ENCODE measurements at places on chromosomes 3 and 15. TPM values are rescaled to one million over a fixed set of nuclear protein-coding genes. Genes with fewer than 3 reads are reported as not detected.
A peak's percentile ranks its signal among the peaks of the same experiment; 100 is the strongest.

Gene PCLAF
- 110 TPM for total RNA-seq

Gene GOLGA8J
- not detected for total RNA-seq

Gene SEMA4B
- total RNA-seq, result 29.7 TPM

Gene TFG
- total RNA-seq, result 56.5 TPM

Gene DHFR2
- 9.4 TPM for total RNA-seq

DNA sequence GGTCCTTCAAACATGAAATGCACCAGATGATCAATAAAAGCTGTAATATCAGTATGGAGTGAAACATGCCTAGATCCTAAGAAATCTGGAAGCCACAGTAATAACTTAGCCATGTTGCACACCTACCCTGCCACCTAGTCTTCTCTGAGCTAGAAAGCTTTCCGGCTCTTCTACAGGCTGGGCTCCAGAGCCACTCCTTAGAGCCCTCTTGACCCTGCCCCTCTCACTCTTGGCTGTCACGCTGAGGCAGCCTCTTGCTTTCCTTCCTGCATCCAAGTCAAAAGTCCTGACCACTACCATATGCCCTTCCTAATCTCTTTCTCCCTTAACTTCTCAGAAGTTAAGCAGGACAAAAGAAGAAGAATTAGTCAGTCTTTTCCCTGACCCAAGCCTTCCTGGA lies 17.7 kb downstream of the RBM15B start:
- H3K27me3 ChIP-seq, result no peaks in the 10 kb centered on the region
- peaks cover 4% of the 10 kb centered on the region for H3K4me1 ChIP-seq
- no peak for DNase-seq
- no peak overlapping the region for H3K4me3 ChIP-seq
- no peak overlapping the region for H3K27ac ChIP-seq
- H3K36me3 ChIP-seq, result peaks cover 48% of the 10 kb centered on the region

Gene DZIP1L
- total RNA-seq, result not detected

Gene MUSTN1
- total RNA-seq, result 4.4 TPM

DNA sequence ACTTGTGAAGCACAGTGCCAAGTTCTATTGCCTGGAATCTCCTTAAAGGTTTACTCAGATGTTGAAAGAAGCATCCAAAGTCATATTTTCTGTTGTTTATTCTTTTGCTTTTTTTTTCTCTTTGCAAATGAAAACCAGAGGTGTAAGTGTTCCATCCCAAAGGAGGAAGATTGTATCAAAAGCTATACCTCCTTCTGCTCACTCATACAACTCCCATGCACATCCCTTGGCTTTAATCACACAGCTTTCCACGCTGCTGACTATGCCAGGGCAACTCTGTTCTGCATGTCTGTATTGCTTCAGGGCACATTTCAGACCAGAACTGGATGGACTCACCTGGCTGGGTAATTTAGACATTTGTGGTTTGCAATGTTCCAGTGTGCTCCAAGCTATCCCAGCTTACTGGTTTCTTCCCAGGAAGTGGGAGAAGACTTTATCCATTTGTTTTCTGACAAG lies 399.6 kb upstream of the TBL1XR1 start:
- no peak for DNase-seq
- H3K27ac ChIP-seq, result peak overlapping the region; percentile 95
- no peaks in the 10 kb centered on the region for H3K27me3 ChIP-seq
- H3K36me3 ChIP-seq, result peaks cover 4% of the 10 kb centered on the region
- no peak overlapping the region for H3K4me3 ChIP-seq
- peaks cover 65% of the 10 kb centered on the region for H3K4me1 ChIP-seq

Gene ITIH3
- not detected for total RNA-seq

GRCh38 chr3:13077431-13078162 lies 4.4 kb upstream of the IQSEC1 start:
- no peak overlapping the region for H3K4me3 ChIP-seq
- H3K27me3 ChIP-seq, result peaks cover 41% of the 10 kb centered on the region
- peaks cover 17% of the 10 kb centered on the region for H3K4me1 ChIP-seq
- DNase-seq, result no peak

Gene DPPA4
- not detected for total RNA-seq

DNA sequence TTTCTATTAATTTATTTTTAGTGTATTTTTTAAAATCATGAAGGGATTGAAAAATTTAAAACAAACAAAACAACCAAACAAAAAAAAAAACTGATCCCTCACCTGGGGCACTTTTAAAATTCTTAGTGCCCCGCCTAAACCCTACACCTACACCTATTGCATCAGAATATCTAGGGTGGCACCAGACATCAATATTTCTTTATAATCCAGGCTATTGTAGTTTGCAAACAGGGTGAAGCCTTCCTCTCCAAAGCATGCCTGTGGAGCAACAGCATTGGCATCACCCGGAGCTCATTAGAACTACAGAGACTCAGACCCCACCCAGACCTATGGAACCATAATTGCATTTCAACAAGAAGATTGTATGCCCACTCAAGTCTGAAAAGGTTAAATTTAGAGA lies 54.9 kb upstream of the ACP3 start:
- no peak overlapping the region for H3K4me3 ChIP-seq
- H3K36me3 ChIP-seq, result no peaks in the 10 kb centered on the region
- H3K27me3 ChIP-seq, result peaks cover 18% of the 10 kb centered on the region
- no peak overlapping the region for H3K27ac ChIP-seq

DNA sequence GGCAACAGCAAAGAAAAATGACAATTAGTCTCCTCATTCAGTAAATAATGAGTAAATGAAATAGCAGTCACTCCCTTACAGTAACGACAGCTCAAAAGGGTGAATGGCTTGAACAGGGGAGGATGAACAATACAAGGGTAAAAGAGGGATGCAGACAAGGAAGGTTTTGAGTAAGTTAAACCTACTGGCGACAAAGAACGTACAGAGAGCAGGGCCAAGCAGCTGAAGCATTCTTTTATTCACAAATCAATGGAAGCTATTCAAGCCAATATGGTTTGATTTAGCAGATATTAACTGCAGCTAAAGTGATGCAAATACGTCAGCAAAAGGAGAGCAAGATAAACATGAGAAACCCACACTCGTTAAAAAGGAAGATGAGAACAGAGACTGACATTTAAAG lies 90.7 kb upstream of the ICE2 start:
- H3K36me3 ChIP-seq, result peaks cover 53% of the 10 kb centered on the region
- peak overlapping the region; percentile 26 for H3K4me3 ChIP-seq
- peak overlapping the region; percentile 82 for H3K27ac ChIP-seq
- DNase-seq, result no peak

GRCh38 chr3:108130701-108131474 lies 40.1 kb upstream of the CD47 start:
- peaks cover 88% of the 10 kb centered on the region for H3K4me1 ChIP-seq
- H3K27me3 ChIP-seq, result no peaks in the 10 kb centered on the region
- H3K27ac ChIP-seq, result peak overlapping the region; percentile 11
- DNase-seq, result no peak
- no peak overlapping the region for H3K4me3 ChIP-seq
- peaks cover 75% of the 10 kb centered on the region for H3K36me3 ChIP-seq

DNA sequence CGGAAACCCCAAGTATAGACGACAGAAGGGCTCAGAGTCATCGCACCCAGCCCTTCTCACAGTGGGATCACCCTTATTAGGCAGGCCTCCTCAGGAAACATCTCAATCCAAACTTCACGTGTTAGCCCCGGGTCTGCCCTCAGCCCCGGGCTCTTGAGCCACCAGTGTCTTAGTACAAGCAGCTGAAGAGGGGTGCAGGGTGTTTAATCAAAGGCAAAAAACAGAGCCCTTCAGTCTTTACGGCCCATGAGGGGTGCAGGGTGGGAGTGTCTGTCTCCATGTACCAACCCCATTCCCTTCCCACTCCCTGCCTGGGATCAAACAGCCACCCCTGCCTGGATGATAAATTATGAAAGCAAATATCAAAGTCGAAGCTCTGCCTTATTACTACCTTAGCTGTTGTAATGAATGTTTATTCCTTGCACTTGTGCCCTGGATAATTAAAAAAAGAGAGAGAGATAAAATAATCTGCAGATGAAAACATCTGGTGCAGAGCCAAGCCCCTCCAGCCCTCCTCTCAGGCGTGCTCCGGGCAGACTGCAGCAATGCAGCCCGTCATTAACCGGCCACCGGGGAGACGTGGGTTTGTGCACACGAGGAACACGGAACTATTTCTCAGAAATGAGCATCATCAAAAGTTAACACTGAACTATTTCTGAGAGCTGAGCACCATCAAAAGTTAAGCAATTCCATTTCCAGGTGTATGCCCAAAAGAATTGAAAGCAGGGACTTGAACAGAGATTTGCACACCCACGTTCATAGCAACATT lies 64.5 kb downstream of the ADAMTS17 start:
- H3K27ac ChIP-seq, result no peak overlapping the region
- H3K4me1 ChIP-seq, result no peaks in the 10 kb centered on the region
- no peak overlapping the region for H3K4me3 ChIP-seq
- no peaks in the 10 kb centered on the region for H3K36me3 ChIP-seq
- H3K27me3 ChIP-seq, result no peaks in the 10 kb centered on the region

Gene DAZL
- total RNA-seq, result not detected

GRCh38 chr3:49530701-49531100 lies 23.6 kb upstream of the BSN start:
- H3K4me1 ChIP-seq, result peaks cover 9% of the 10 kb centered on the region
- DNase-seq, result no peak
- no peaks in the 10 kb centered on the region for H3K27me3 ChIP-seq
- H3K36me3 ChIP-seq, result peaks cover 28% of the 10 kb centered on the region
- no peak overlapping the region for H3K27ac ChIP-seq

DNA sequence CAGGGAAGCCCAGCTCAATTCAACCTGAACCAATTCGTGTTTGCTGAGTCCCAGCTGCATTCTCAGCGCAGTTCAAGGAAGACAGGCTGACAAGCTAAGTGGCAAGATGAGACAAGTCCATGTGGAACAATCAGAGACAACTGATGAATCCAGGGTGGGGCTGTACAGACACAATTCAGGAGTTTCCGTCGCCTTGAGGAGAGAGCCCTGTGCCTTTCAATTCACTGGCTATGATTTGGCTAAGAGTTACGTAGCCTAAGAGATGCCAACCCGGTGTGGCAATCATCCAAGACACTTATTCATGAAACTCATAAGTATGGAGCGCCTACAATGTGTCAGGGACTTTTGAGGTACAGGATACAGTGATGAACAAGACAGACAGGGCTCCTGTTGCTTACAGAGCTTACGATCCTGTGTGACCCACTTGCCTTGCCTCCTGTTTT lies 15.5 kb upstream of the ZBED2 start:
- no peak for DNase-seq
- H3K27ac ChIP-seq, result peak overlapping the region; percentile 95
- H3K27me3 ChIP-seq, result no peaks in the 10 kb centered on the region
- H3K4me3 ChIP-seq, result peak overlapping the region; percentile 45
- H3K4me1 ChIP-seq, result peaks cover 95% of the 10 kb centered on the region

Gene CYP1A1
- total RNA-seq, result 2.1 TPM

DNA sequence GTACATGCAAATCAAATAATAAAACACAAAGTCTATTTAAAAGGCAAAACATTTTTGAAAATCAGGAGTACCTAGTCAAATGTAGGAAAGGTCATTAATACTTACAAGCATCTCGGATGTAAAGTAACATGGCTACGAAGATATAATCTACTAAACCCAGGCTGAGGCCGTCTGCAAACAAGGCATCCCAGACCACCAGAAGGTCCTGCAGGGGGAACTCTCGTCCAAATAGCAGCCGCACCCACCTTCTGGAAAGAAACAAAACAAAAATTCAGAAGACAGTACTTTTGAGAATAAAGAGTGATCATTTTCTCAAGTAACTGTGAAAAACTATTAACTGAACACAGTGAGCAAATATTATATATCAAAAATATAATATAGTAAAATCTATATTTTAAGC lies 423.1 kb downstream of the PLCL2 start:
- no peaks in the 10 kb centered on the region for H3K4me1 ChIP-seq
- no peak for DNase-seq
- no peaks in the 10 kb centered on the region for H3K27me3 ChIP-seq
- no peak overlapping the region for H3K27ac ChIP-seq

- H3K27me3 ChIP-seq, result no peaks in the 10 kb centered on the region
- H3K27ac ChIP-seq, result no peak overlapping the region
- H3K4me3 ChIP-seq, result no peak overlapping the region
- H3K36me3 ChIP-seq, result peaks cover 7% of the 10 kb centered on the region
- peaks cover 21% of the 10 kb centered on the region for H3K4me1 ChIP-seq
- DNase-seq, result no peak
Measured at GRCh38 chr3:59756934-59757333, 707.1 kb upstream of the CFAP20DC start.

- H3K27ac ChIP-seq, result no peak overlapping the region
- H3K36me3 ChIP-seq, result peaks cover 6% of the 10 kb centered on the region
- H3K27me3 ChIP-seq, result peaks cover 17% of the 10 kb centered on the region
- H3K4me3 ChIP-seq, result no peak overlapping the region
- DNase-seq, result peak; percentile 39
- no peaks in the 10 kb centered on the region for H3K4me1 ChIP-seq
Measured at GRCh38 chr3:68972358-68972979, 40.1 kb upstream of the TAFA4 start.

GRCh38 chr15:26595611-26596010 lies 177.3 kb downstream of the GABRB3 start:
- H3K4me3 ChIP-seq, result no peak overlapping the region
- H3K4me1 ChIP-seq, result no peaks in the 10 kb centered on the region
- no peak for DNase-seq
- no peaks in the 10 kb centered on the region for H3K36me3 ChIP-seq
- H3K27ac ChIP-seq, result no peak overlapping the region

GRCh38 chr3:63351159-63352007 lies 73.3 kb downstream of the SYNPR start:
- no peak for DNase-seq
- H3K4me1 ChIP-seq, result no peaks in the 10 kb centered on the region
- no peaks in the 10 kb centered on the region for H3K36me3 ChIP-seq
- H3K4me3 ChIP-seq, result no peak overlapping the region
- no peak overlapping the region for H3K27ac ChIP-seq

DNA sequence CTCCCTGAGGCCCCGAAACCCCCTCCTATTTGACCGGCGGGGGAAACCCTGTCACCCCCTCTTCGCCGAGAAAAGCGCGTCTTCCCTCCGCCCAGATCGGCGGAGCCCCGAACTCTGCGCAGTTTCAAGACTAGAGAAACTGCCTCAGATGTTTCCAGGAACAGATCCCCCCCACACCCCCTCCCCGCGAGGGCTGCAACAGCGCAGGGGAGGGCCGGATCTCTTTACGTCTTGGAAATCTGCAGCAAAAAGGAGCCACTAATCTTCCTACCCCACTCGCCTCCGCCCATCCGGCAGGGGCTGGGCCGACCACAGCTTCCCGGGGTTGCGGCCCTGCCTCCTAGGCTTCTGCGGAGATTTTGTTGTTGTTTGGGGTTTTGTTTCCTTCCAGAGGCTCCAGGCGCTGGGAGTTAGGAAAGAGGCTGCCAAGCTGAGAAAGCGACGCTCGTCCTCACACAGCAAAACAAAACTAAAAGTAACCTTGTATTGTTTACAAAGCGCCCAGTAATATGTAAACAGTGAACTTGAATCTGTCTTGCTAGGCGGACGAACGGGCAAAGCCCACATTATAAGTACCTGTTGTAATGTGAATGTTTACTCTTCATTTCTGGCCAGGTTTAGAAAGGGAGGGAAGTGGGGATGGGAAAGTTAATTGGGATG lies 2.2 kb downstream of the FOXB1 start:
- peaks cover 37% of the 10 kb centered on the region for H3K36me3 ChIP-seq
- peak overlapping the region; percentile 96 for H3K27ac ChIP-seq
- DNase-seq, result peak; percentile 91
- H3K27me3 ChIP-seq, result peaks cover 76% of the 10 kb centered on the region
- H3K4me1 ChIP-seq, result peaks cover 71% of the 10 kb centered on the region
